Fibroblast of skin of abdomen (primary cell): ENCODE measurements at places on chromosomes 11 and 22.

GRCh38 chr22:38733329-38733723 lies 22.5 kb downstream of the SUN2 start:
- peak; percentile 13 for DNase-seq

DNA sequence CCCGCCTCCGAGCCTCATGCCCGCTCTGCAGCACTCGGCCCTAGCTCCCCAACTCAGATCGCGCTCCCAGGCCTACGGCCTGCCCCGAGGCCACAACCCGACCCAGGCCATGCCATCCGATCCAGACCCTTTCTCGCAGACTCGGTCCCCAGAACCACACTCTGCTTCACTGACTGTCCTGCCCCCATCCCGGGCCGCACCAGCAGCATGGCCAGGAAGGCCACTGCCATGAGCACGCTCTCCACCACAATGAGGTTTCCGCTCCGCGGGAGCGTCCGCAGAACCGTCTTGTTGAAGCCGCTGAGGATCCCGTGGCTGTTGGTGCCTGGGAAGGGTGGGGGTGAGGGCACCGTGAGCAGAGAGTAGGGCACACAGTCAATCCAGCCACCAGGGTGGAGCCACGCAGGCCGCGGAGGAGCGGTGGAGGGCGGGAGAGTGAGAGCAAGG lies 6.4 kb downstream of the UNC93B1 start:
- DNase-seq: no peak

DNA sequence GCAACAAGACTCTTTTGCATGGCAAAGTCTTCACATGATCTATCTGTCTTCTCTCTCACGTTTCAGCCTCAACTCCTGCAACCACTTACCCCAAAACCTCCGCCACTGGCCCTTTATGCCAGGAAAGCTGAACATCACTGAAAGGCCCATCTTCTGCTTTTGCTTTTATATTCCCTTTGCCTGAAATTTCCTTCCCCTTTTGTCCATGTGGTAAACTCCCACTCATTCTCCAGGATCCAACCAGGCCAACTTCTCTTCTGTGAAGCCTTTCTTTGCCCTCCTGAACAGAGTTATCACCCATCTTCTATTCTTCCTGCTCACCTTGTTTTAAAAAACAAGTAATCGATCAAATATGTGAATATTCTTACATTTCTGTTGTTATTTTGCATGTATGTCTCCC lies 117.8 kb downstream of the WNT11 start:
- DNase-seq: no peak

DNA sequence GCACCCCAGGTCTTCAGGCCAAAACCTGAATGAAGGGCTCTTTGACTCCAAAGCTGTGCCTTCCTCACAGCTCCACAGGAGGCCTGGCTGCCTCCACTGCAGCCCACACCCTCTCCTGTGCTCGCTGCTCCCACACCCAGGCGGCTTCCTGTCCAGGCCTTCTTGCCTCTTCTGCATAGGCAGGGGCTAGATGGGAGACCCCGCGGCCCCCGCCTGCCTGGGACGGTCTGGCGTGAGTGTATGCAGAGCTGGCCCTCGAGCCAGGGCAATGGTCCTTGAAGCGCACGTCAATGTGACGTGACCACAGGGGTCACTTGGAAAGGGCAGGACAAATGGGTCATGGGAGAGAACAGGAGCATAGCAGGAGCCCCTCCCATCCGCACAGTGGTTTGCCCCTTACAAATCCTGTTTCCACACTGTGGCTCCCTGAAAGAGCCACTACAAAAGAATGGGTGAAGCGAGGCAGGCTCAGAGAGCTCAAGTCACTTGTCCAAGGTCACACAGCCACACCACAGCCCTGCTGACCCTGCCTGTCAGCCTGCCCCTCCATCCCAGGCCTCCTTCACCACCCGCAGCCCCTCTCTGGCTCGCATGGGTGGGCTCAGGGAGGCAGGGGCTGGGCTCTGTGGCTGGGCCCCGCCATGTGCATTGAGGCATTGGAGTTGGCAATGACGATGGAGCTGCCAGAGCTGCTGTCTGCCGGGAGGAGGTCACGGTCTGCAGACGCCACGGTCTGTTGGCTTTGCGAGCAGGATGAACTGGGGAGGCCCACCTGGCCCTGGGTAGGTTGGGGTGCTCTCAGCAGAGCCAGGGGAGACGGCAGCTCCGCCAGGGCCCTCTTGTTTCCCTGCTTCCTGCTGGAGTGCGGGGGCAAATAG lies 71.2 kb upstream of the WNT11 start:
- DNase-seq: no peak

- no peak for DNase-seq
These were observed 869.7 kb downstream of the BRD1 start for GRCh38 chr22:48957987-48958321.

DNA sequence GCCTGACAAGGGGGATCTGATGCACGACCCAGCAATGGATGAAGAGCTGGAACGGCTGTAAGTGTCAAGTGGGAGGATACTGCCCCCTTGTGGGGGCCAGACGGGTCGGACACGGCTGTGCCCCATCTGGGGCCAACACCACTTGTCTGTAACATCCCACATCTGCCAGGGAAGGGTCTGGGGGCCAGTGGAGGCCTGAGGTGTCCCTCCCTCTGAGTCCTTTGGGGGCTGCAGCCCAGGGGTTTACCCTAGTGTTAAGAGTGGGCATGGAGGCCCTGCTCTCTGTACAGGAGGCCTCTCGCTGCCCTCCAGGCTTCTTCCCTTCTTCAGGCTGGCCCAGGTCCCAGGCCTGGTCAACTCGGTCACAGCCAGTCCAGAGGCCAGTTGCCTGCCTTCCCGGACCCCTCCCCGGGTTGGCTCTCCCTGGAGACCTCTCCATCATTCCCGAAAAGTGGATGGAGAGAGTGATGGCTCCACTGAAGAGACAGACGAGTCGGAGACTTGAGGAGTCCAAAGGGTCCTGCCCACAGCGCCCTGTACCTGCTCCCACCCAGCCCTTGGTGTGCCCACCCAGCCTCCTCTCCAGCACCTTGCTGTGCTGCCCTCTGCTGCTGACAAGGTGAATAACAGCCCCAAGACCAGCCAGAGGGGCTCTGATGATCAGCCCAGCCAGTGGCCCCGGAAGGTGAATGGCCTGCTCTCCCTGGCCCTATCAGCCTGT lies 15.4 kb downstream of the ARFGAP2 start:
- peak; percentile 68 for DNase-seq

DNA sequence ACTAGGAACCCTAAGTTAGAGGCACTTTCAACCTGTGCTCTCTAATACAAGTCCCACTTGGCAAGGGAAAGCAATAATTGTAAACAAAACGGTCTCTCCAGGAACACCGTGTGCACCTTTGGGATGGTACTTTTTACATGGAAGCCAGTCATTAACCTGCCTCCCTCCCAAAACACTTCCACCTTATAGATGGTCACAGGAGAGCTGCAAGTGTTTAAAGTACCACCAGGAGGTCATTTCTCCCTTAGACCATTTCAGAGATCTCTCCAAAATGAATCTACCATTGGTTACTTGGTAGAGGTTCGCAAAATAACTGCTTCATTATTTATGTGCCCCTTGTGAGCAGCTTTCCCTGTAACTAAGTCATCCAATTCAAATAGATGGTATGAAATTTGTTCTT lies 375.3 kb downstream of the DYNC2H1 start:
- no peak for DNase-seq

DNA sequence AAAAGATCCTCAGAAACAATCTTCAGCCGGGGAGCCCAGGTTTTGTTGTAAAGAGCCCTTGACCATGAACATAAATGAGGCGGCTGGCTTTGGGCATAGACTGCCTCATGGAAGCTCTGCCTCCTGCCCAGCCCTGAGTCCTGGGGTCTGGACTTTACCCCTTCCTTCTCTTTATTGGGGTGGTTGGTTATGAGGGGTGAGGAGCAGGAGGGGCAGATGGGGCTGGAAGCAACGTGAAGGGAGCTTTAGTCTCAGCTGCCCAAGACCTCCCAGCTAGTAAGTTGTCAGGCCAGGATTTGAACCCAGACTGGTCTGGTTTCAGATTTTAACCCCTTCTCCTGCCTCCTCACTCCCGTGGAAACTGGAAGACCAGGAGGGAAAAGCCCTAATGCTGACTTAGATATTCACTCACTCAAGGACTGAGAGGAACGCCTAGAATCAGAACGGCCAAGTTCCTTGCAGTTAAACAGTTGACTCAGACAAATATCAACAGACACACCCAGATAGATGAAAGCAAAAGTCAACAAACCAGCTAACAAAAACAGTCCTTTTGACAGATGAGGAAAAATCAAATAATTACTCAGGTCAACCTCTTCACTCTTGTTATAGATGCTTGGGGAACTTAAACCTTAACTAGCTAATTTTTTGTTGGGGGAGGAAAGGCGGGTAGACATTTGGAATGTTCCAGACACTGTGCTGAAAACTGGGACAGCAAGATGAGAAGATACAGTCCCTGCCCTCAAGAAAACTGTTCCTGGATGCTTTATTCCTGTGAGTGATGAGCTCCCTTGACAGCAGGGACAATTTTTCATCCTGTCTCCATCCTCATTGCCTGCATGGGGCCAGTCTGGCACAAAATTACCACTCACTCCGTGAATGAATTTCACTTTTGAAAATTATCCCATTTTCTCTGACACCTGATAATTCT lies 20.8 kb upstream of the ARRB1 start:
- no peak for DNase-seq

DNA sequence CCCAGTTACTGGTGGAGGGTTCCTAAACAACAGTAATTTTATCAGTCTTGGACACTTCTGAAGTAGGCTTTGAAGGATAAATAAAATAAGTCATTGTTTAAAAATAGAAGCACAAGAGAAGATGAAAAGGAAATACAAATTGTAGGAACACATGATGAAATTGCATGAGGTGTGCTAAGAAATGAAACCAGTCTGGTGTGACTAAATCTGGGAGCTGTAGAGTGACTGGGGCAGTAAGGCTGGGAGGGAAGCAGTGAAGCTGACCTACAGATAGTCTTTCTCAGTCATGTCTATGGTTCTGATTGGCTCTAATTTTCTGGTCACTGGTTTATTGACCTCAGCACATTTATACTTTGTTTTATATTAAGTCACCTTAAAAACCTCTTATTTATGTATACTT lies 139.1 kb downstream of the SLC17A6 start:
- DNase-seq: no peak

DNA sequence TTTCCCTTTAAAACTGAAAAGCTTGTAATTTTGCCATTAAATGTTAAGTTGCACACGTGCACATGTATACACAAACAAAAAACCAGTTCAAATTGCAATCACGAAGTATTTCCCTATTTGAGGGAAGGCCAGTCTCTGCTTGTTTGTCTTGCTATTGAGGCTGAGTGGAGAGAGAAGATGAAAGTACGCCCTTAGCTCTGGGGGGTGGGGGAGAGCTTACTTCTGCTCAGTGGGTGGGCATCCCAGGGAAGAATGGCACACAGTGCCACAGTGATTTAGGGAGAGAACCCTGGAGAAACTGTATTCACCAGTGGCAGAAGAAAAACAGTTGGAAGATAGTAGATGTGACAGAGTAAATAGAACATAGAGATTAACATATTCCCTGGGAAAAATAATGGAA lies 8.7 kb downstream of the YAP1 start:
- no peak for DNase-seq

DNA sequence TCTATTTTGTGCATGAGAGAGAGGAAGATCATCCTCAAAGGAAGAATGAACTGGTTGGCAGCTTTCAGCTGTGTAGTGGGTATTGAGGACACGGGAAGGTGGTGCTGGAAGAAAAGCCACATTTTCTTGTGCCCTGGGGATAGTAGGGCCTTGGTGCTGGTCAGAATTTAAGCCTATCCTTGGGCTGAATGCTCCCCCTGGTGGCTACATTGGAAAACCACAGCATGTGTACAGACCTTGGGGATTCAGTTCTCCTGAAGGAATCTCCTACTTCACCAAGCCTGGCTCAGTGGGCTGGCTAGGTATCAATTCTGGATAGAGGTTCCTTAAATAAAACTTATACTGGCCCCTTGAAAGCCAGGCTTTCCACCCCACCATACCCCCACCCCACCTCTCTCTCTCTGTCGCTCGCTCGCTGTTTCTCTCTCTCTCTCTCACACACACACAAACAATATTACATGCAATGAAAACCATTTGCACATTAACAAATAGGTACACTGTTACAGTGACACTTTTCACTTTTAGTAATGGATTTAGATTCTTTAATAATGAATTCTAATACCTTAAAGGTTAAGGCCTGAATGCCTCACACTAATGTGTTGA lies 2.8 kb upstream of the OR51M1 start:
- DNase-seq: peak; percentile 57

DNA sequence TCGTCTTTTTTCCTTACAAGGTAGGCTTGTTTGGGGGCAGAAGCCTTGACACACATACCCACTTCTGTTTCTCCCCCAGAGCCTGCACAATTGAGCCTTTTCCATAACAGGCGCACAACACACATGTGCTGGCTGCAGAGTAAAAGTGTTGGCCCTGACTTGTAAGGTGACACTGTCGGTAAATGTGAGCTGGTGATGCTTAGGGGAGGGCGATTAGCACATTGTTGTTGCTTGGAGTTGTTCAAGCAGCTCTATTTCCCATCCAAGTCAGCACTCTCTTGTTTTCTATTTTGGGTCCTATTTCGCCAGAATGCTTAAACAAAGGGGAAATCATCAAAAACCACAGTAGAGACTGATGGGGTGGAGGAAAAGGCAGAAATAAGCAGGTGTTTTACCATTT lies 51.9 kb upstream of the PTPRJ start:
- DNase-seq: no peak

DNA sequence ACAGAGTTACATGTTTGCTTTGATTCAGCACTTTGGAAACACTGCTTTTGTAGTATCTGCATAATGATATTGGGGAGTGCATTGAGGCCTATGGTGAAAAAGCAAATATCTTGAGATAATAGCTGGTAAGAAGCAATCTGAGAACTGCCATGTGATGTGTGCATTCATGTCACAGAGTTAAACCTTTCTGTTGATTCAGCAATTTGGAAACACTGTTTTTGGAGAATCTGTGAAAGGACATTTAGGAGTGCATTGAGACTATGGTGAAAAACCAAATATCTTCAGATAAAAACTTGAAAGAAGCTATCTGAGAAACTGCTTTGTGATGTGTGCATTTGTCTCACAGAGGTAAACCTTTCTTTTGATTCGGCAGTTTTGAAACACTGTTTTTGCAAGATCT lies 346.8 kb downstream of the OR4C45 start:
- DNase-seq: no peak

GRCh38 chr11:46304605-46305179 lies 27.2 kb downstream of the CREB3L1 start:
- no peak for DNase-seq

DNA sequence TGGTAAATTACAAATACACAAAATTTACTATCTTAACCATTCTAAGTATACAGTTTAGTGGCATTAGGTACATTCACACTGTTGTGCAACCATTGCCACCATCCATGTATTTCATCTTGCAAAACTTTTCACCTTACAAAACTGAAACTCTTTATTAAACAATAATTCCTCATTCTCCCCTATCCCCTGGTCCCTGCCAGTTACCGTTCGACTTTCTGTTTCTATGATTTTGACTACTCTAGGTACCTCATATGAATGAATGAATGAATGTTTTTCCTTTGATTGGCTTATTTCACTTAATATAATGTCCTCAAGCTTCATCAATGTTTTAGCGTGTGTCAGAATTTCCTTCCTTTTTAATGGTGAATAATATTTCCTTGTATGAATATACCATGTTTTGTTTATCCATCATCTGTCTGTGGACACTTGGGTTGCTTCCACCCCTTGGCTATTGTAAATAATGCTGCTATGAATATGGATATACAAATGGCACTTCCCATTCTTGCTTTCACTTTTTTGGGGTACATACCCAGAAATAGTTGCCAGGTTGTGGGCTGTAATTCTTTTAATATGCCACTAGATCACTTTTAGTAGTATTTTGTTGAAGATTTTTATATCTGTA lies 93.0 kb downstream of the UVRAG start:
- no peak for DNase-seq
